ENCODE measurements at places on chromosomes 1 and 21.
A peak's percentile ranks its signal among the peaks of the same experiment; 100 is the strongest.

GRCh38 chr1:12615159-12615864, 2.7 kb downstream of the DHRS3 start:
- DNase-seq, result no peak

DNA sequence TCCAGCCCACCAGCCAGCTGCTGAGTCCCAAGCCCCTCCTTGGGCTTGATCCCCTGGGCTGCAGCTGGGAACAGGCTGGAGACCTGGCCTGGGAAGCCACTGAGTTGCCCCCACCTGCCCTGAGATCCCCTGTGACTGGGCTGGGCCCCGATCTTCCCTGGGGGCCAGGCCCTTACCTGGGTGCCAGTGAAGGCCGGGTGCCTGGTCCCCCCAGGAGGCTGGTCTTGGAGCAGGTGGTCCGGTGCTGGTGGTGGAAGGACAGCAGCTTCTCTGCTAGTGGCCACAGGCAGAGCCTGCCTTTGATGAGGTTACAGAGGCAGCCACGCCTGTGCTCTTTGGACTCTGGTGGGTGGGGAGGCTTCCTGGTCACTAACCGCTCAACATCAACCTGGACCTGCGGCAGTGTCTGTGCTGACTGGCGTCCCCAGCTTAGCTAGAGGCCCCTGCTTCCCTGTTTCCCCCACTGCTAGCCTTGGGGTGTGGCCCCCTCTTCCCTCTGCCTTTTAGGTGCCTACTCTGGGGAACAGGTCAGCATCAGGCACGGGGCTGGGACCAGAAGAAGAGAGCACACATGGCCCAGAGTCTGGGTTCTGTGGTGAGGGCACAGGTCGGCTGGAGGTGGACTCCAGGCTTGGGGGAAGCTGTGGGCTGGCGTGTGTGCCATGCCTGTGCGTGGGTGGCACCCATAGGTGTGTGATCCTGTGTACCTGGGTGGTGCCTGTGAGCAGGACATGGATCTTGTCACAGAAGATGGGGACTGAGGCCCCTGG, at the start of gene EPS8L3:
EPS8L3 (minus strand) TSS at position 278 of the 770 bp plus-strand sequence. CDS start 2,174 bp downstream, outside the sequence.
- DNase-seq, result no peak

- no peak for DNase-seq
These were observed 92.2 kb upstream of the KCTD3 start for GRCh38 chr1:215474940-215475339.

- DNase-seq, result no peak
These were observed 20.3 kb upstream of the TBX19 start for GRCh38 chr1:168260393-168260792.

DNA sequence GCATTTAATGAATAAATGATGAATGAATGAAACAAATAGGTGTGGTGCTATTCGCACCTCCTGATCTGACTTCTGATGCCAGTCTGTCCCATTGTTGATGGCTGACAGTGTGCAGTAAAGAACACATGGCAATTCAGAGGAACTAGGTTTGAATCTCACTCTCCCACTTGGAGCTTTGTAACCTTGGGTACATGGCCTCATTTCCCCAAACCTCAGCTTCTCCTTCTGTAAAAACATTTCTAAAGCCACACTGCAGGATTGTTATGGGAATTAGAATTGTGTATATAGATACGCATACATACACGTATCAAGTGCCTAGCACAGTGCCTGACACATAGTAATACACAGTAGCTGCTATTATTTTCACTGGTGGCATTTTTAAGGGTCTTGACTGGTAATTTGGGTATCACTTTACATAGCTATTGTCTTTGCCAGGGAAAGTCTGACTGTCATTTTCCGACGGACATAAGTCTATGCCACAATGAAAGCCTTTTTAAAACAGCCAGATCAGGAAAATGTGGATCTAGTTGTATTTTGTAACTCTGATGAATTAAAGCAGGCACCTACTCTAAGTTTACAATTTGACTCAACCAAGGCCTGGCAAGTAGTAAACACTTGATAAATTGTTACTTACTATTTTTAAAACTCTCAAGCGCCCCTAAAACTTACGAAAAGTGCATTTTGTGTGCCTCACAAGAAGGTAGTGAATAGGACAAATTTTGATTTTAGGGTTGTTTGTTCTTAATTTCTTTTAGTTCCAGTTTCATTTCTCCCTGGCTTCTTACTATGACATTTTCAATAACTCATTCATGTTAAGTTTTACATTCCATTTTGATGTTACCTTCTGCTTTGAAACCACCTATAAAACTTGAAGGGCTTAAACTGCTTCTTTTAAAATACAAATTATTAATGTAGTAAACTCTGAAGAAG, 164.4 kb downstream of the SDCCAG8 start:
- DNase-seq, result no peak

- DNase-seq, result no peak
These were observed 214.7 kb downstream of the SDCCAG8 start for GRCh38 chr1:243470502-243470901.

GRCh38 chr1:98188774-98189173, 267.9 kb upstream of the DPYD start:
- DNase-seq, result no peak

DNA sequence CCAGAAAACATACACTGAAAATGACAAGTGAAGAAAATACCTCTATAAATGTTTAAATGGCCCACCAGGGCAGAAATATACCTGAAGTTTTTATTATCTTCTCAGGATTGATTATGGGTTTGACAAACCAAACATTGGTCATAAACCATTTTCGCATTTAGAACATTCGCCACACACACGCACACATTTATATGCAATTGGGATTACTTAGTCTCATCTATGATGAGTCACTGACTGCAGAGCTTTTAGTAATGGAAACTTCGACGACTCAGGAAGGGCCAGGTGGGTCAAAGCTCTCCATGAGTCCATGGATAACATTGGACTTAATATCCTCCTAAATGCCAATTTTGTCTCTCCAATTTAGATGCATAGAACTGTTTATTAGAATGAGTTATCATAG, 16.9 kb downstream of the NRDC start:
- DNase-seq, result no peak

- peak; percentile 87 for DNase-seq
These were observed 12.7 kb upstream of the C1orf167 start for GRCh38 chr1:11749203-11749689.

GRCh38 chr1:45723248-45723930, 27.1 kb downstream of the IPP start:
- no peak for DNase-seq

DNA sequence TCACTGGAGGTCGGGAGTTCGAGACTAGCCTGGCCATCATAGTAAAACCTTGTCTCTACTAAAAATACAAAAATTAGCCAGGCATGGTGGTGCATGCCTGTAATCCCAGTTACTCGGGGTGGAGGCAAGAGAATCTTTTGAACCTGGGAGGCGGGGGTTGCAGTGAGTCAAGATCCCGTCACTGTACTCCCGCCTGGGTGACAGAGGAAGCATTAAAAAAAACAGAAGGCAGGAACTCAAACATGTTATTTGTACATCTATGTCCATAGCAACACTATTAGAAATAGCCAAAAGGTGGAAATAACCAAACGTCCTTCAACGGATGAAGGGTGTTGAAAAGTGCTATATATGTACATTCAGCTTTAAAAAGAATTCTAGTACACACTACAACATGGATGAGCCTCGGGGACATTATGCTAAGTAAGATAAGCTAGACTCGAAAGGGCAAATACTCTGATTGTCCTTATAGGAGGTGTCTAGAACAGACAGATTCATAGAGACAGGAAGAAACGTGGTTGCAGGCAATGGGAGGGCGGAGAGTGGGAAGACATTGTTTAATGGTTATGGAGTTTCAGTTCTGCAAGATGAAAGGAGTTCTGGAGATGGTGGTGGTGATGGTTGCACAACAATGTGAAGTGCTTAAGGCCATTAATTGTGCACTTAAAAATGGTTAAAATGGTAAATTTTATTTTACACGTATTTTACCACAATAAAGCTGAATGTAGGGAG, 19.2 kb downstream of the NLRP3 start:
- no peak for DNase-seq

GRCh38 chr1:119251751-119252150, 111.3 kb upstream of the WARS2 start:
- no peak for DNase-seq

- DNase-seq, result peak; percentile 77
These were observed 17.2 kb downstream of the CSRP1 start for GRCh38 chr1:201489643-201490261.

- no peak for DNase-seq
These were observed 529 bp upstream of the MARCKSL1 start for GRCh38 chr1:32336591-32336932.

DNA sequence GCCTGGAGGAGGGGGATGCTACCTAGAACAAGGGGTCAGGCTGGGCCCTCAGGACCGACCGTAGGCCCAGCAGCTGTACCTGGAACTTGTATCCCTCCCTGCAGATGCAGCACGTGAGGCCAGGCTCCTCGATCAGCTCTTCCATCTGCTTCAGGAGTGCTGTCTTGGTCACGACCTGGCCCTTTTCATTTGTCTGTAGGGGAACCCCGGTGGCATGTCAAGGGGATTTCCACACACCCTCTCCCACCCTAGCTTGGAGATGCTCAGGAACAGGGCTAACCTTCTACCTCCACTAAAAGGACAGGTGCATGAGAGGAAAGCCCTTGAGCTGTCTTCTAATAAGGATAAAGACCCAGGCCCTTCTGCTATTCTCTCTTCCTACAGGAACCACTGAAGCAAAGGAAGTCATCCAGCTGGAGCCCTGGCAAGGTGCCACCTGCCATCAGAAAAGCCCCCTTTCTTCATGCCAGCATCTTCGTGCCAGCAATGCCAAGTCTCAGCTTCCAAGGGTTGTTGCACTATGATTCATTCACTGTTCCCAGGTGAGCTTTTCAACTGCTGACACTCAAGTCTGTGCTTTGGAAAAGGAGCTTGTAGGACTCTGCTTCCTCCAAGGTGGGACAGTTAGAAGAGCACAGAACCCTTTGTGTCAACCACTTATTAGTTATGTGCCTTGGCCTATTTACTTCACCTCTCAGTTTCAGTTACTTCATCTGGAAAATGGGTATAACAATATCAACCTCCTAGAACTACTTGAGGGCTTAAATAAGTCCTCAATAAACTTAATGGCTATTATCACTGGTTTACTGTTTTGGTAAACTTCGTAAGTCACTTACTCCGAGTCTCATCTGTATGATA, 122.1 kb downstream of the UBR4 start:
- DNase-seq, result no peak

GRCh38 chr1:111364690-111365089, 62.8 kb downstream of the OVGP1 start:
- DNase-seq, result peak; percentile 23

- DNase-seq, result peak; percentile 89
These were observed 88.2 kb downstream of the NFIA start for GRCh38 chr1:61170328-61171238.

DNA sequence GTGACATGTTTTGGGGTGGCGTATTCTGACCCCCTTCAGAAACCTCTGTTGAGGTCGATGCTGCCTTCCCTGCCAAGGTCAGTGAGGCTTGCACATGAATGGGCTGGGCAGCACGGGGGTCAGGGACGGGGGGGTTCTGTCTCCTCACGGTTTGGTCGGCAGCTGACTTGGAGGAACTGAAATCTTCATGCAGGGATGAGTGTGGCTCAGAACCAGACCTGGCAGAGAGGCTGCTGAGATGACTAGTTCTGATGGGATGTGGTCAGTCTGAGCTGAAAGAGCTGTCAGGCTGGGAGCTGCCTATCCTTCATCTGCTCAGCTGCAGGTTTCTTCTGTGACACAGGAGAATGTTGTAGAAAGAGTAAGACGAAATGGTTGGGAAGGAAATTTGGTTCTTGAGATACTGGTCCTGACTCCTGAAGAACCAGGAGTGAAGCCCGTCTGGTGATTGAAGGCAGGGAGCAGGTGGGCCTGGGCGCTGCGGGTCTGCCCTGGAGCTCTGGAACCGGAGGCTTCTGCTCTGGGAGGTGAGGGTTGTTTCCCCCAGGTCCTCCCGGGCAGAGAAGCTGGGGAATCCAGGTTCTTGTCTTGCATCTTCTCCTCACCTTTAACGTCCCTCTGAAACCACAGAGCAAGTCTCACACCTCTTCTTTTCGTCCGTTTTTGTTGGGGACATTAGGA, 3.3 kb downstream of the SLX9 start:
- DNase-seq, result no peak

DNA sequence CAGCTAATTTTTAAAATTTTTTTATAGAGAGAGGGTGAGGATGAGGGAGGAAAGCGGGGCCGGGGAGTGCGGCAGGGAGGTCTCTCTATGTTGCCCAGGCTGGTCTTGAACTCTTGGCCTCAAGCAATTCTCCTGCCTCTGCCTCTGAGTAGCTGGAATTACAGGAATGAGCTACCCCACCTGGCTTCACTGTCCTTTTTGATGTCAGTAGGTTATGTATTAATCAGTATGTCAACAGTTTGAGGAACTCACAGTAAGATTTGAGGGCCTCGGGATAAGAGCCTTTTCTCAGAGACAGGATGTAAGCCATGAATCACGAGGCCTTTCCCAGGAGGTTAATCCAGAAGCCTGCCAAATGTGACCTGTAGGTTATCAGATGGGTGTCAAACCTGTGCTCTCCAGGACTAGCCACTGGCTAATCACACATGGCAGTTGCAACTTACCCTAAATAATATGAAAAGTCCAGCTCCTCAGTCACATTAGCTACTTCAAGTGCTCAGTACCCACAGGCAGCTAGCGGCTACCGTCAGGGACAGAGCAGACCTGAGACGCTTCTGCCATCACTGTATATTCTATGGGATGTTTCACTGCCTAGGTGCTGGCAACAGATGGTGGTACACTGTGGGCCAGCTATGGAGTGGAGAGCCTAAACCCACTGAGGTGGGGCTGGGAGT, 33.1 kb downstream of the TRIM67 start:
- no peak for DNase-seq

DNA sequence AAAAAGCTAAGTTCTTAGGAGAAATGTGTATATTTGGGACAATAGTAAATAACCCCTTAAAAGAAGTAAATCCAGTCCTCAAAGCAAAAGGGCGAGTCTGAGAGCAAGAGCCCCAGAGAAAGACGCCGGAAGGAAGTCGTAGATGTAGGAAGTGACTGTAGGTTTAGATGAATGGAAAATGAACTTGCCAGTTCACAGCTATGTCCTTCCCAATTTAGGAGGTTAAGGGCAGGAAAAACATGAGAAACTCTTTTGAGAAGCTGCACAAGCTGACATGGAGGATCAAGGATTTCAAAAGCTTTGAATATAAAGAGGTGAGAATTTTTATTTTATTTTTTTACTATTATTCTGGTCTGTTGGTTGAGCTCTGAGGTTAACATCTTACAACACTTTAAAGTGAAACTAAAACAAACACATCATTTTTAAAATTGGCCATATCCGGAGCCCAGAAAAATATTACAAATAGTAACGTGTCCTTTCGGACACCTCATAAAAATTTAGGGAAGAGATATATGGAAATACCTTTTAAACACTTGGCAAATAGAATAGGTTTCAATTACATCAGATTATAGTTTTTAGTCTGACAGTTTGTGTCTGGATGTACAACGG, 1178.6 kb downstream of the MRPL39 start:
- peak; percentile 69 for DNase-seq

GRCh38 chr21:39326607-39327307, 13.3 kb upstream of the BRWD1 start:
- DNase-seq, result no peak

GRCh38 chr1:36520771-36521420, 38.2 kb upstream of the CSF3R start:
- DNase-seq, result no peak

DNA sequence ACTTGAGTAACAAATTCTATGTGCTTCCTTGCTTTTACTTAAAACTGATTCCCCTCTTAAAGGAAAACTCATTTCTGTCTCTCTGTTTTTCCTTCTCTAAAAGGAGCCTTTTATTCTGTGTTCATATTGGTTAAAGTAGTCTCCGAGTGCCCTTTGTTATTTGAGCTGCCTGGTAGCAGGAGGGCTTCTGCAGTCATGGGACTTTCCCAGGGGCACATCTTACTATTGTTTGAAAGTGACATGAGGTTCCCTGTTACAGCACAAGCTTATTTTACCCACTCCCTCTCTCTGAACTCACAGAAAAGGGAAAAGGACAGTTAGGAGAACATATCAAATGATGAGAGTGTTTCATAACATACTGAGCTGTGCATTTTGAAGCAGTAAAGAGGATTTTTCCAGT, 58.1 kb upstream of the ANGPTL1 start:
- DNase-seq, result no peak

Data from hematopoietic multipotent progenitor cell treated with erythropoietin and hydrocortisone succinate and interleukin-3 and kit ligand, for 4 days (in vitro differentiated cells).